Astrocyte (in vitro differentiated cells and primary cell): ENCODE measurements at places on chromosomes 16 and 17. TPM values are rescaled to one million over a fixed set of nuclear protein-coding genes. Genes with fewer than 3 reads are reported as not detected.
A peak's percentile ranks its signal among the peaks of the same experiment; 100 is the strongest.

DNA sequence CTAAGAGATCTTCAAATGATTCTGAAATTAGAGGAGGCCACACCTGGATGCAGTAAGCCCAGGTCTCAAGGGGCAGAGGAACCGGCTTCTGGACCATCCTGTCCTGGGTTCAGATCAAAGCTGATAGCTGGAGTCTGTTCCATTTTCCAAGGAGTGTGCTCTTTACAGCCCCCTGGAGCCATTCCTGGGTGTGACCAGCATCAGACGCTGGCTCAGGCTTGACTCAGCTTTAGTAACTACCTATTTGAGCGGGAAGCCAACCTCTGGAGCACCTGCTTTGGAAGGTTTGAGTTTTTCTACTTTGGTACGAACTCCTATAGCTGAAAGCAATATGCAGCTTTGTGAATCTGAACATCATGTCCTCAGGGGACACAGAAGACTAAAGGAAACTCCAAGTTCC is 12.9 kb upstream of the BBS2 start:
- no peak for DNase-seq
- no peaks in the 10 kb centered on the region for H3K36me3 ChIP-seq
- no peaks in the 10 kb centered on the region for H3K4me1 ChIP-seq
- peaks cover 7% of the 10 kb centered on the region for H3K27me3 ChIP-seq
- H3K4me3 ChIP-seq: no peak overlapping the region

DNA sequence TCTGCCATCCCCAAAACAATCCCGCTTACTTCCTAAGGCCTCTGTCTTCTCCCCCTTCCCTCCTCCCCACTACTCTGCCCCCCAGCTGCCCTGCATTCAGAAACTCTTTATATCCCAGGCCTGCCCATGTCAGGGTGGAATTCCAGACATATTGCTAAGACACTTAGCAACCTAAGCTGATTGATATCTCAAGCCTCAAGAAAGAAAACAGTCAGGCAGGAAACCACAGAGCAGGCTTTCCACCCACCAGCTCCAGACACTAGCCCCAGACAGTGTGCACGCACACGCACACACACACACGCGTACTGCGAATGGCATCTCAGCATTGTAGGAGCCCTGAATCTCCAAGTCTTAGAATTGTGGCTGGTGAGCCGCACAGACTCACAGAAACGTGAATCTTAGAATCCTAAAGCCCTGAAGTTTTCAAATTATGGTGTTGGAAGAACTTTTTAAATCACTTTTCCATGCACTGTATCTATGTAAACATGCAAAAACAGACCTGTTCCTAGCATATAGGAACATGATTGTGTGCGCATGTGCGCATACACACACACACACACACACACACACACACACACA is 8.8 kb upstream of the LPCAT2 start:
- H3K4me3 ChIP-seq: no peak overlapping the region
- H3K27me3 ChIP-seq: no peaks in the 10 kb centered on the region
- peaks cover 28% of the 10 kb centered on the region for H3K36me3 ChIP-seq
- H3K4me1 ChIP-seq: peaks cover 73% of the 10 kb centered on the region
- DNase-seq: peak; percentile 100

GRCh38 chr17:17613708-17614114 is 22.2 kb upstream of the PEMT start:
- peak; percentile 42 for DNase-seq
- no peak overlapping the region for H3K27ac ChIP-seq
- H3K4me1 ChIP-seq: no peaks in the 10 kb centered on the region
- H3K4me3 ChIP-seq: no peak overlapping the region
- no peaks in the 10 kb centered on the region for H3K27me3 ChIP-seq
- H3K36me3 ChIP-seq: no peaks in the 10 kb centered on the region

DNA sequence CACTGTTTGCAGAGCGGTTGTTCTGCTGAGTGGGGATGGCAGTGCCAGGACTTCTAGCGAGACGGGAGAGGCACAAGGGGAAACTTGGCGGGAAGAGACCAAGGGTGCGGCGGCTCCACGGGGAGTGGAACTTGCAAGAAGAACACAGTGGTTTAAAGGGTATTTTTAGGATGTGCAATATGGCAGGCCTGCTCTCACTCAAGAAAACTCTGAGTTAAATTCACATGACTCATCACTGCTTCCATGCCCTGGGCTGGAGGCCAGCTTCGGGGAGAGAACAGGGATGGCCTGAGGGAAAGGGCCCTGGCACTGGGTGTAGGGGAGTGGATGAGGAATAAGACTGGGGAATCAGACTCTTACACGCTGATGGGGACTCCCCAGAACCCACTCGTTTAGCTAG is 13.3 kb upstream of the CD300LD start:
- H3K36me3 ChIP-seq: no peaks in the 10 kb centered on the region
- H3K4me3 ChIP-seq: no peak overlapping the region
- H3K4me1 ChIP-seq: no peaks in the 10 kb centered on the region

GRCh38 chr17:42294469-42295398 is 6.4 kb downstream of the STAT5A start:
- no peak overlapping the region for H3K27ac ChIP-seq
- no peak for DNase-seq
- H3K4me1 ChIP-seq: no peaks in the 10 kb centered on the region
- no peaks in the 10 kb centered on the region for H3K36me3 ChIP-seq

DNA sequence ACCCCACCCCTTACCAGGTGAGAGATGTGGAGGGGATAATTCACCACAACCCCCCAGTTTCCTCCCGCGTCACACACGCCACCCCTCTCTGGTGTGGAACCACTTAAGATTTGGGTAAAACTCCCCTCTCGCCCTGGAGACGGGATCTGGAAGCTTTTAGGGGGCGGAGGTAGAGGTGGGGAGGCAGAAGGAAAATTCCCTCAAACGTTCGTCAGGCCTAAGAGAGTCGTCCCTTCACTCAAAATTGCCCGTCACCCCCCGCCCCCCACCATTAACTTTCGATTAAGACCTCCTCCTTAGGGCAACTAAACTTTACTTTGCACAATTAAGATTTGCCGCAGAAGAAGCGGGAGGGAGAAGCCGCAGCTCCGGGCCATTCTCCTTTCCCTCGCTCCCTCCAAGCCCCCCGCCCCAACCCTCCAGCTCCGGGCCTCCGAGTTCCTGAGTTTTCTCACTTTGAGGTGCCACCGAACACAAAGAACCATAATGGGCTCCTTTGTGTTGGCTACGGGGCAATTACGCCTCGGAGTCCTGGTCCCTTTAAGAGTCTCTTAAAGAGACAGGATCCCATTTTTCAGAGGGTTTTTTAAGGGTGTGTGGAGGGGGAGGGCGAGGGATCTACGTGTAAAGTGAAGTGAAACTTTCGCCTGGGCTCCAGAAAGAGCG is 985 bp upstream of the FZD2 start:
- peak overlapping the region; percentile 96 for H3K27ac ChIP-seq
- no peak for DNase-seq
- peaks cover 24% of the 10 kb centered on the region for H3K4me1 ChIP-seq
- no peaks in the 10 kb centered on the region for H3K27me3 ChIP-seq

Gene CD300LG
- total RNA-seq: not detected in 2 replicates

Gene SPNS3
- total RNA-seq: not detected in 2 replicates
